ENCODE measurements at places on chromosomes 6 and 20. TPM values are rescaled to one million over a fixed set of nuclear protein-coding genes. Genes with fewer than 3 reads are reported as not detected.
A peak's percentile ranks its signal among the peaks of the same experiment; 100 is the strongest.

DNA sequence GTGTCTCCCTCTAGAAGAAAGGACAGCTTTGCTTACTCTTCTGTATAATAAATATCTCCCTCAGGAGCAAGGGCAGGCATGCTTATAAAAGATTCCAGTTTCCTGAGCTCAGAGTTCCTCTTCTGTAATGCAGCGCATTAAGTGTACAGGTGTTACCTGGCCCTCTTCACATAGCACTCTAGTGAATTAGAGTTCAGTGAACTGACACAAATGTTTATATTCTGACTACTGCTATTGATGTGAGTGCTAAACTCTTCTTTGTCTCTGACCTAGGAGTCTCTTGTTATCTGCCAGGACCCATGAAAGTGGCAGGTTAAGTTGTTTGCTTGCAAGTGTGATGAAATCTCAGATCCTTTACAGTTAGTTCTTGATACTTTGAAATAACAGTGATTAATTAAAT, 33.5 kb downstream of the CYB5R4 start:
- H3K4me1 ChIP-seq, result no peaks in the 10 kb centered on the region
- no peaks in the 10 kb centered on the region for H3K36me3 ChIP-seq
- H3K27ac ChIP-seq, result no peak overlapping the region
- no peak for DNase-seq
- H3K4me3 ChIP-seq, result no peak overlapping the region

DNA sequence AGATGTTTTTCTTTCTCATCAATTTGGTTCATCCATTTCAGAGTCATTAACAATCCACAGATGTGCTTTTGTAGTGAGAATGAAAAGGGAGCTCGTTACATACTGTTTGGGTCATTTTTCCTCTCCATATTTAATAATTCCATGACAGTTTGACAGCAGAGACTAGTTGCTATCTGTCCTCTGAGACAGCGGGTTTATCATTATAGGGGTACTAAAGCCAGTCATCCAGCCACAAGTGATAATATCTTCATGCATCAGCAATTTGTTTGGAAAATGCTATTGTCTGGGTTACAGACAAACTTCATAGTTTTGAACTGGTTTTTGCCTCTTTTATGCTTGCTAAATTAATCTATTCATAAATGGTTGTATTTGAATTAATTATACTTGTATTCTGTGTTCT, 350.6 kb upstream of the FLRT3 start:
- no peaks in the 10 kb centered on the region for H3K36me3 ChIP-seq
- H3K27ac ChIP-seq, result no peak overlapping the region
- H3K4me1 ChIP-seq, result no peaks in the 10 kb centered on the region
- H3K27me3 ChIP-seq, result no peaks in the 10 kb centered on the region
- H3K4me3 ChIP-seq, result no peak overlapping the region

DNA sequence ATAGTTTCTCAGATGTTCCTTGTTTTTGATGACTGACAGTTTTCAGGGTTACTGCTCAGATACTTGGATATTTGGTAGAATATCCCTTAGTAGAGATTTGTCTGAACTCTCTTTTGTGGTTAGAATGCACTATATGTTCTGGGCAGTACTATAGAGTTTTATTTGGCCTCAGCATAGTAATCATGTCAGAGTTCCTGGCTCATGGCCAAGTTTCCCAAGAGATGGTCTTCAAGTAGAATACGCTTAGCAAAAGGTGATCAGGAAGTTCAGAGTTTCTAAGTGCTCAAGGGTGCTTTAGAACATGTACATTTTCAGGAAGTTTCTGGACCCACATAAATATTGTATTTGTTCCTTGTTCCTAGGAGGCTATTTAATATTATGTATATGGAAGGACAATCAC, 1209.7 kb upstream of the GJE1 start:
- no peaks in the 10 kb centered on the region for H3K4me1 ChIP-seq
- no peaks in the 10 kb centered on the region for H3K36me3 ChIP-seq
- no peak overlapping the region for H3K4me3 ChIP-seq
- DNase-seq, result no peak
- no peak overlapping the region for H3K27ac ChIP-seq
- H3K27me3 ChIP-seq, result no peaks in the 10 kb centered on the region

The BPIFB1 gene
- total RNA-seq, result not detected

The LINC00237 gene
- not detected for total RNA-seq

DNA sequence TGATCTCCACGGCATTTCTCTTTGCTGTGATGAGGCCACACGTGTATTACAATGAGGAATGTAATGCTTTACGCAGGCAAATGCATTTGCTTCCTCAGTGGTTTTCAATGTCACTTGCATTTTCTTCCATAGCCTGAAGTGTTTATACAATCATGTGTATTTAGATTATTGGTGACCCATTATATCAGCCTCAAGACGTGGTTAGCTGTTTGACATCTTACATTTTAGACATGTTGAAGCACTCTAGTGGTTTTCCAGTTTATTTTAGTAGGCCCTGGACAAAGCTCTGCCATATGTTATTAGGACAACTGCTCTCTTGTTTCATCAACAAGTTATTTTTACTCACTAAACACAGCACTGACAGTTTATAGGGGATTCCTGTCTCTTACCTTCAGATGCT, 200.4 kb downstream of the UTRN start:
- peaks cover 34% of the 10 kb centered on the region for H3K36me3 ChIP-seq
- H3K4me1 ChIP-seq, result no peaks in the 10 kb centered on the region
- no peak overlapping the region for H3K4me3 ChIP-seq
- no peaks in the 10 kb centered on the region for H3K27me3 ChIP-seq
- DNase-seq, result no peak
- no peak overlapping the region for H3K27ac ChIP-seq

DNA sequence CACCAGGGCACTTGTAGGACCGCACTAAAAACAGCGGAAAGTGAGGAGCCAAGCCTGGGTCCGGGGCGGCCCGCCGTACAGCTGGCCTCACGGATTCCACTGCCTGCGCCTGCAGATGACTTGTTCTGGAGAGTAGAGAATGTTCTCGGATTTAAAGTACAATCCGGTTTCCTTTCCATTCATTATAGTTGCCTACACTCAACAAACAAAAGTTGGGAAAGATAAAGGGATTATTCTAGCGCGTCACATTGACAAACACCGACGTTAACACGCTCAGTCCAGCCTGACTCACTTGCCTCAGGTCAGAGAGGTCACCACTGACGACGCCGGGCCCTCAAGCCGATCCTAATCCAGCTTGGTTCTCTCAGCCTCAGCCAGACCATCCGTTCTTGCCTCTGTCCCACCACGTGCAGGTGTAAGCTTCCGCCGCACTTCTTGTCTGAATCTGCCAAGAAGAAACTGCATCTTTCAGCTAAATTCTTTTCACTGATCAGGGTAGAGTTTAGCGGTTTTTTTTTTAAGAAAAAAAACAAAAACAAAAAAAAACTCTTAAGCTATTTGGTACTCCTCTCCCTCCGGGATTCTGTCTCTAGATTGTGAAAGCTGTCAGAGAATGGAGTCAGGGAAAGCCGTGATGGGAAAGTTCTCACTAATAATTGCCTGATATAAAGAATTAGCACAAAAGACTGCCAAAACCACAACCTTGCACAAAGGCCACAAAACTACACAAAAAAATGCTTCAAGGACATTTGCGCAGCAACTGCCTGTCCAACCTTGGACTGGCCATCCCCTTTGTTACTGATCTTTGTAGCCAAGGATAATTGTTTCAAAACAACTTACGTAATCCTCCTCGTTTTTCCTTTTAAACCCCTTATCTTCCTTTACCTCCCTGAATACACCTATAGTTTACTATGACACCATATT, 1.1 kb upstream of the PHF10 start:
- DNase-seq, result no peak
- peaks cover 25% of the 10 kb centered on the region for H3K4me1 ChIP-seq
- peak overlapping the region; percentile 70 for H3K27ac ChIP-seq
- no peaks in the 10 kb centered on the region for H3K27me3 ChIP-seq
- H3K4me3 ChIP-seq, result peak overlapping the region; percentile 53

The RSPH3 gene
- 2.7 TPM for total RNA-seq

GRCh38 chr20:49592120-49592519, 24.2 kb upstream of the PTGIS start:
- no peaks in the 10 kb centered on the region for H3K27me3 ChIP-seq
- H3K4me3 ChIP-seq, result no peak overlapping the region
- H3K4me1 ChIP-seq, result no peaks in the 10 kb centered on the region
- no peaks in the 10 kb centered on the region for H3K36me3 ChIP-seq
- H3K27ac ChIP-seq, result no peak overlapping the region

GRCh38 chr20:24665741-24666191, 196.3 kb downstream of the SYNDIG1 start:
- H3K36me3 ChIP-seq, result no peaks in the 10 kb centered on the region
- no peak overlapping the region for H3K27ac ChIP-seq
- DNase-seq, result no peak
- H3K4me1 ChIP-seq, result no peaks in the 10 kb centered on the region
- no peak overlapping the region for H3K4me3 ChIP-seq
- no peaks in the 10 kb centered on the region for H3K27me3 ChIP-seq

The GPLD1 gene
- total RNA-seq, result 0.31 TPM

DNA sequence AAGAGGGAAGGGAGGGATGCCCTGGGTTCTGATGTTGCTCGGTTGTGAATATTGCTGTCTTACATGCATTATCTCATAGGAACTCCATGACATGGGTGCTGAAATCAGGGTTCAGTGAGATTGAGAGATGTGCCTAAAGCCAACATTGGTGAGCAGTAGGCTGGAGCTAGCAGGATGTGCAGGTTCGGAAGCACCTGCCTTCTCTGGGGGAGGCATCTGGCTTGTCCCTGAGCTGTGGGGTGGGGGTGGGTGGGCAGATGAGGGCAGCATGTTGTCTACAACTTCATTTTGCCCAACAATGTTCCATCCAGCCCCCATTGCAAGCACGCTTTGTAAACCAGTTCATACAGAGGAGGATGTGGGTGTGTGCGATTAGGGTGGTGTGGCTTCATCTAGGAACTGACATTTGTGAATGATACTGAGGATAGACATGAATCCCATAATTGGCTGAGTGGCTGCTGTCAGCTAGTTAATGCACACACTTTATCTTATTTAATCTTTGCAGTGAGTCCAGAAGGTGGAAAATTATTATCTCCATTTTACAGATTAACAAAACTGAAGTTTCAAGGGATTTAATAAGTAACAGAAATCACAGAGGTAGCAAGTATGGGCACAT, 119.4 kb downstream of the SYNDIG1 start:
- no peak for DNase-seq
- H3K4me1 ChIP-seq, result no peaks in the 10 kb centered on the region
- H3K36me3 ChIP-seq, result no peaks in the 10 kb centered on the region
- no peak overlapping the region for H3K27ac ChIP-seq
- H3K4me3 ChIP-seq, result no peak overlapping the region
- H3K27me3 ChIP-seq, result no peaks in the 10 kb centered on the region

DNA sequence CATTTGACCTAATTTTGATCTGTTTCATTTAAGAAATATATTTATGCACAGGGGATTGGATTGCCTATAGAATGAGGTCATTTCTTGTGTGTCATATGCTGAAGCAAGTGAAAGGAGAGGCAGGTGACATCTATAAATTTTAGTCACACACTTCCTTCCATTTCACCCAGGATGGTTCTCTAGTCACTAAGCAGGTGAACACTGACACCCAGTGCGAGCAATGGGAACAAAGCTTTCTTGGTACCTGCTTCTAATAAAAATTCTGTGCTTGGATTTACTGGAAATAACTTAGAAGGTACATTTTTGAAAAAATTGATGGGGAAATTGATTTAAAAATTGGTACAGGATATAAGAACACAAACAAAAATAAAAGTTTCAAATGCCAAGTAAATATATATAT, 66.9 kb upstream of the MC3R start:
- no peaks in the 10 kb centered on the region for H3K36me3 ChIP-seq
- no peak overlapping the region for H3K27ac ChIP-seq
- DNase-seq, result no peak
- no peaks in the 10 kb centered on the region for H3K4me1 ChIP-seq
- no peaks in the 10 kb centered on the region for H3K27me3 ChIP-seq

GRCh38 chr6:68313911-68314310, 321.2 kb upstream of the ADGRB3 start:
- no peaks in the 10 kb centered on the region for H3K27me3 ChIP-seq
- no peaks in the 10 kb centered on the region for H3K4me1 ChIP-seq
- DNase-seq, result no peak
- H3K4me3 ChIP-seq, result no peak overlapping the region
- H3K27ac ChIP-seq, result no peak overlapping the region
- H3K36me3 ChIP-seq, result no peaks in the 10 kb centered on the region

The PLG gene
- total RNA-seq, result not detected

The EEF1A2 gene
- total RNA-seq, result not detected

DNA sequence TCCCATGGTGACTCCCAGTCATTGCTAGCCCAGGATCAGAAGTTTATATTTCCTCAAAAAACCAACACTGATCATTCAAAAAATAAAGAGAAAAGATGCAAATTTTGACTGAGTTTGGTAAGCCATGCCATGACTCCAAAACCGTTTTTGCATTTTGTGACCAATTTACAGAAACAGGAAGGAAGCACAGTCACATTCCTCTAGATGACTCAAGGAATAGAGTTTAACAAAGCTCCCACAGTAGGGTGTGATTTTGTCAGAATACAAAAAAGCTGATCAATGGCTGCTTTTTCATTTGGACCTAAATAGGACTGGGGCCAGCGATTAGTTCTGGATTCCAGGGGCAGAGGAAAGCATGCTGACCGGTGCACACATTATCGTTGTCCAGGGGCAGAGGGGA, 179.4 kb upstream of the AFDN start:
- H3K4me1 ChIP-seq, result no peaks in the 10 kb centered on the region
- no peak overlapping the region for H3K27ac ChIP-seq
- no peaks in the 10 kb centered on the region for H3K27me3 ChIP-seq
- no peaks in the 10 kb centered on the region for H3K36me3 ChIP-seq

- no peak for DNase-seq
- no peaks in the 10 kb centered on the region for H3K36me3 ChIP-seq
- H3K4me1 ChIP-seq, result no peaks in the 10 kb centered on the region
- no peak overlapping the region for H3K4me3 ChIP-seq
Measured at GRCh38 chr6:170453586-170454511, 99.3 kb downstream of the PSMB1 start.

The TNXB gene
- total RNA-seq, result 12.0 TPM

DNA sequence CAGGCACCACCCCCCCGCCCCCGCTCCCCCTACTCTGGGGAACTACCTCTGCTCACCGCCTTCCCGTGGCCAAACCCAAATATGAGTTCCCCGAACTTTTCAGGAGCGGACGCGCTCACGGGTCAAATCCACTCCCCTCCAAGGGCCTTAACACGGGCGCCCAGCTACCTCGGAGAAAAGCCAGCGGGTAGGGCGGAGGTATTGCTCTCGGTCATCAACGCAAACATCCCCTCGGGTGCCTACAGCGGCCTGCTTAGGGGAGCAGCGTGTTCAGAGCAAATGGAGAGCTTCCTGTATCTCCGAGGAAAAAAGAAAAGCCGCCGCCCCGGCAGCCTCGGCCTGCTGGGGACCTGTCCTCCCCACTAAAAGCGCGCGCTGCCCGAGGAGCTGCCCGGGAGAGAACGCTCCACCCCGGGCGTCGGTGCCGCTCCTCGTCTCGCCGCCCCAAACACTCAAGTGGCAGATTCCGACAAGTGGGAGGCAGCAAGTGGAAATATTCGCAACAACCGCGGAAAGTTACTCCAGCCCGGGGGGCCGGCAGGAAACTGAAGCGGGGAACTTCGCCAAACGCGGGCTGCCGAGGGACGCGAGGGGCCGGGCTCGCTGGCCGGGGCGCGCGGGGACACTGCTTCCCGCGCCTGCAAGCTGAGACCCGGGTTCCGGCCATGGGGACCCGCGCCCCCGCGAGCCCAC, 699 bp downstream of the PTPRT start:
- no peak overlapping the region for H3K27ac ChIP-seq
- H3K36me3 ChIP-seq, result no peaks in the 10 kb centered on the region
- H3K27me3 ChIP-seq, result no peaks in the 10 kb centered on the region
- no peaks in the 10 kb centered on the region for H3K4me1 ChIP-seq
- no peak overlapping the region for H3K4me3 ChIP-seq

Data from naive thymus-derived CD4-positive, alpha-beta T cell (primary cell).